ENCODE measurements at places on chromosomes 13 and 19.

DNA sequence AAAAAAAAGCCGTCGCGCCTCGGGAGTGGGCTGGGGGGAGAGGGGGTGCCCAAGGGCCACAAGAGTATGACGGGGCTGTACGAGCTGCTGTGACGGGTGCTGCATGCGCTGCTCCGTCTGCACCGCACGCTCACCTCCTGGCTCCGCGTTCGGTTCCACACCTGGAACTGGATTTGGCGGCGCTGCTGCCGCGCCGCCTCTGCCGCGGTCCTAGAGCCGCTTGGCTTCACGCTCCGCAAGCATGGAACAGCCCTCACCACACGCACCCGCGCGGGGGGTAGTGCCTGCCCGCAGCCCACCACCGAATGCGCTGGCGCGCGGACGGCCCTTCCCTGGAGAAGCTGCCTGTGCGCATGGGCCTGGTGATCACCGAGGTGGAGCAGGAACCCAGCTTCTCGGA is 18.8 kb downstream of the C1QTNF9 start:
- DNase-seq = no peak

GRCh38 chr19:49689133-49690078 is at the start of gene ADM5:
Gene ADM5, plus strand, starts transcription at chr19:49689594. Its CDS starts 244 bp downstream, at chr19:49689838.
- DNase-seq = no peak

GRCh38 chr19:7229735-7230134 is 64.5 kb downstream of the INSR start:
- no peak for DNase-seq

GRCh38 chr19:18191640-18192062 is 1.4 kb upstream of the MPV17L2 start:
- no peak for DNase-seq

DNA sequence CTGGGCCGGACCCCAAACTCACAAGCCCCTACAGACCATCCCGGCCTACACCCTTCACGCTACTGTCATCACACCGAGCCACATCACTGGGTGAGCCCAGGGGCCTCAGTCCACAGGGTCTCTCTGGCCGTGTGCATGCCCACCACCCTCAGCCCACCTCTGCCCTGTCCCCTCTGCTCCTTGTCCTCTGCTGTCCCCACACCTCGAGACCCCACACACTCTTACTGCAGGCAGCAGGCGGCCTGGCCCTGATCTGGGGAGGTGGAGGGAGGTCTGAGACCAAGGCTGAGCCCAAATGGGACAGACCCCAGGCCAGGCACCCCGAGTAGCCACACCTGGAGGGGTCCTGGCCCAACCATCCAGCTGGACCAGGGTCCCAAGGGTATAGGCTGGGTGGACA is 35.2 kb downstream of the PEPD start:
- DNase-seq = no peak

GRCh38 chr13:50154697-50155096 is 139.5 kb downstream of the KCNRG start:
- no peak for DNase-seq

DNA sequence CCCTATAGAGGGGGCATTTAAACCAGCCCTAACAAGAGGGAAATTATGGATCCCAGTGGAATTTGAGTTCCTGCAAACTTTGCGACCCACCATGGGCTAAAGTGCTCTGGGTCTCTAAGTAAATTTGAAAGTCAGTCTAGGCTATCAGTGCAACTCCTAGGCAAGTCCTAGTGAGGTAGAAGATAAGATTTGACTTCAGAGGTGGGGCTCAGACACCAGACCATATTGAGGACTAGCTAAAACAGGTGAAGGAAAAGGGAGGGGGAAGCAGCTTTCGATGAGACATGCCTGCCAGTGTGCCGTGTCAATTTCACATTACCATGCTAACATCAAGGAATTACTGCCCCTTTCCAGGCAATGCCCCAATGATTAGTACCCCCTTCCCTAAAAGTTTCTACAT is 38.4 kb downstream of the CD320 start:
- DNase-seq = no peak

- DNase-seq = no peak
Observed at GRCh38 chr13:74005320-74006157, 128.7 kb downstream of the KLF12 start.

DNA sequence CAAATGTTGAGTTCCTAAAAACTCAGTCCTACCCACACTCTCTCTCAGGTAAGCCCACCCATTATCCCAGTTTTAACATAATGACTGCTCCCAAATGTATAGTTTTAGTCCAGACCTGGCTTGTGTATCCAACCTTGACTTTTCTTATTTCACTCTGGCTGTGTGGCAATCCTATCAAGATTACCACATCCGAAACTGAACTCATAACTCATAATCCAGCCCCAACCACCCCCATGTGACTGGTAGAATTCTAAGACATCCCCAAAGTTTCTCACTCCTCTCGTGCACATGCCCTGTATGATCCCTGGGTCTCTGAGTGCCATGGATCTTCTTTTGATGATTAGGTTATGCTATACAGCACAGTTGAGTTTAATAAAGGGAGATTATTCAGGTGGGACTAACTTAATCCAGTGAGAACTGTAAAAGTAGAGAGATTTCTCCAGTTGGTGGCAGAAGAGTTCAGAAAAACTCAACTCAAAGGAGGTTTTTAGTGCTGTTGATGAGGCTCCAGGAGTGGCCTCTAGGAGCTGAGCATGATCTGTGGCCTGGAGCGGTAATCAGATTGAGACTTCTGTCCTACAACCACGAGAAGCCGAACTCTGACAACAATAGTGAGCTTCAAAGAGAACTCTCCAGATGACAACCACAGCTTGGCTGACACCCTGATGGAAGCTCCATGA is 413.4 kb downstream of the ZNF536 start:
- DNase-seq = no peak

All from HuH-7.5 (cell line).